ENCODE measurements at places on chromosomes 7 and 10. TPM values are rescaled to one million over a fixed set of nuclear protein-coding genes. Genes with fewer than 3 reads are reported as not detected.

Gene HUS1
- total RNA-seq: 12.1 TPM

Gene GDF2
- total RNA-seq: not detected

Gene IRF5
- 0.16 TPM for total RNA-seq

Gene SORCS1
- total RNA-seq: not detected

Gene BCCIP
- total RNA-seq: 52.3 TPM

Gene HIBADH
- total RNA-seq: 56.9 TPM

Gene PKD2L1
- total RNA-seq: not detected

Gene CPXM2
- 2.1 TPM for total RNA-seq

Gene URGCP
- 24.1 TPM for total RNA-seq

Gene IGF2BP3
- total RNA-seq: 45.5 TPM

Gene DNAH11
- total RNA-seq: under 0.01 TPM

Gene LRIT1
- total RNA-seq: not detected

Gene TRIM4
- 26.5 TPM for total RNA-seq

Gene POLD2
- 69.1 TPM for total RNA-seq

Gene PIK3AP1
- not detected for total RNA-seq

Data from cardiac atrium fibroblast (primary cell).